ENCODE measurements at places on chromosomes 3 and 15. TPM values are rescaled to one million over a fixed set of nuclear protein-coding genes. Genes with fewer than 3 reads are reported as not detected.
A peak's percentile ranks its signal among the peaks of the same experiment; 100 is the strongest.

DNA sequence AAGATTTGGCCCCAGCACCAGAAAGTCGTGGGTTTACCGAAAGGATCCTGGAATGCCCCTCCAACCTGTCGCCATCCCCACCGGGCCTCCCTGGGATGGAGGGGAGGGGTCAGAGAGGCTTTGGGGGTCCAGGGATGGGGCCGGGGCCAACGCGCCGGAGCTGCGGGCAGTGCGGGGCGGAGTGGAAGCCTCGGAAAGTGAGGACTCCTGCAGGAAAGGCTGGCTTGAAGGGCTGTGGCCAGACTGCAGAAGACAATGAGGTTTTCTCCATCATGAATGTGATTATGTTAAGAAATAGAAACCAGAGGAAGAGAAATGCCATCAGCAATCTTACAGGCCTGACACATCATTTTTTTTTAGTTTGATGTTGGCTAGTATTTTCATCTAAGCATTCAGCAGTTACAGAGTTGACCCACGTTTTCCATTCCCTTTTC is 738 bp downstream of the YEATS2 start:
- peak; percentile 16 for DNase-seq

GRCh38 chr3:27859821-27860220 is 137.7 kb upstream of the EOMES start:
- DNase-seq: no peak

- no peak for DNase-seq
Observed at GRCh38 chr15:70059476-70060213, 38.1 kb downstream of the TLE3 start.

GRCh38 chr3:82736696-82737277 is 975.3 kb upstream of the GBE1 start:
- no peak for DNase-seq

DNA sequence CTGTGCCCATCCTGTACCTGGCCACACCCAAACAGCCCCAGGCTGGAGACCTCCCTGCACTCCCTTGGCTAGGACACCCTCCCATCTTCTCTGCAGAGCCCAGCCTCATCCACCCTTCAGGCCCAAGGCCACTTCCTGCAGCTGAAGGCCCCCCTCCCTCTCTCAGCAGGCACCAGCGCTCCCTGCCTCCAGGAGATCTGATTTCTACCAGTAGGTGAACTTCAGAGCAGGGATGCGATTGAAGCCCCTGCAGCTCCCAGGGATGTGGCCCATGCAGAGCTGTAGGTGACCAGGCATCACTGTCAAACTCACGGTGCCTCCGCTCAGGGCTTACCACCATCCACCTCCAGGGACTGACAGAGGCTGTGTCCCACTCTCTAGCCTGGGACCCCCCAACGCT is 96.3 kb downstream of the NUP210 start:
- no peak for DNase-seq

CLDN11 gene
- total RNA-seq: 21.1 TPM

- no peak for DNase-seq
Observed at GRCh38 chr15:68650901-68651709, 72.3 kb downstream of the CORO2B start.

RFC4 gene
- 74.0 TPM for total RNA-seq

- no peak for DNase-seq
Observed at GRCh38 chr3:22399566-22399965, 648.6 kb upstream of the ZNF385D start.

DNA sequence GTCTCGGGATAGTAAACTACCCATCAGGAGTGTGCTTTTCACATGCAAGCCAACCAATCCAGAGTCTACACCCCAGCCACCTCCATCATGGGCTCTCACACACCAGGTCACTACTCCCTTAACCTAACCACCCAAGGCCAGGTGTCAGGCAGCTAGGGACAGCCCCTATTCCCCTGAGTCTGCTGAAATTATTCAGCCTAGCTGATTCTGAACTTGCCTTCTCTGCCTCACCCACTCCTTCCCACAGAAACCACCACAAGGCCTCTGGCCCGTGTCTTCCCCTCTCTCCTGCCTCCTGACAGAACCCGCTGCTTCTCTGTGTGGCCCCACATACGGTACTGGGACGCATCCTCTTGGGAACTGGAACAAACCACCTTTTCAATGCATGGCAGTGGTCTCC is 82.1 kb downstream of the PCSK6 start:
- DNase-seq: no peak

DNA sequence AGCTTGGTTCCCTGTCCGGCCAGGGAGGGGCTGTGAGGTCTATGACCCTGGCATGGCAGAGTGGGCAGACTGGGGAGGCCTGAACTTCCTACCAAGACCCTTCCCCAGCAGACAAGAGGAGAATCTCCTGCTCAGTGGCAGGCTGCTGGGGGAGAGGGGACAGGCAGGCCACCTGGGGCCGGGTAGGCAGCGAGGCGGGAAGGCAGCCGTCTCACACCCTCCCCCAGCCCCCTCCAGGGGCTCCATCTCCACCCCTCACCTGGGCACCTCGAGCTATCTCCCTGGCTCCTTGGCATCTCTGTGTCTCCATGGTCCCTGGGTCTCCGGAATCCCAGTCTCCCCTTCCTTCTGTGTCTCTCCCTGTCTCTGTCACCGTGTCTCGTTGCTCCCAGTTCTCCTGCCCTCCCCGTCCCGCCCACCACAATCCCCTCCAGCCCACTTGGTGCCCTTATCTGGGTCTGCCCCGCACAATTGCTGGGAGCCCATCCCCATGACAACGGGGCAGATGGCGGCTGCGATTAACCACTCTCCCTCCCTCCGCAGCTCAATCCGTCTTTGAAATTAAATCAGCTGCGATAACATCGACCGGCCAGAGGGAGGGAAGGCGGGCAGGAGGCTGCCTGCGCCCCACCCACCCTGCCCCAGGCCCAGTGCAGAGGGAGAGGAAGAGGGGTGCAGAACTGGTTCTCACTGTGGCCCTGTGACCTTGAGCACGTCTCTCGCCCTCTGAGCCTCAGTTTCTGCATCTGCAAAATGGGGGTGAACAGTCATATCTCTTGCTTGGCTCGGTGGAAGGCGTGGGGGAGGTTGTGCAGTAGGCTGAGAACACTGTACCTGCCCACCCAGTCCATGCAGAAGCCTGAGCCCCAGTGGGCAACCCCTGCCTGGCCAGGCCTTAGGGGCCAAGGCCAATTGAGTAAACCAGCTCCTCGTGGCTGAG is 9.6 kb downstream of the DNAJB8 start:
- no peak for DNase-seq

DNA sequence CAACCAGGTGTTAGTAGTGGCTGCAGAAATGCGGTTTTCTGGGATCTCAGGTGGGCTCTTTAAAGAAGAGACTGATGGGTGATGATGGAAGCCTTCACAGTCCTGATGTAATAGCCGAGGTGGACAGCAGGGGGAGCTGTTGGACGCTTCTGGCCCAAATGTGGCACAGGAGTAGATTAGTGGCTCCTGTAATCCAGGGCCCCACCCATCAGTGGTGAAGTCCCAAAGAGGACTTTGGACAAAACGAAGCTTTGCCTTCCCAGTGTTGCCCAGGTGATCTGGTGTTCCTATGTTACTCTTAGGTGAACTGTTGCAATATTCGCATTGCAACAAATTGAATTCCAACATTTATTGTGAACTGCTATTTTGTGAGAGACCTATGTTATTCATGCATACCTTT is 31.8 kb upstream of the MYZAP start:
- DNase-seq: peak; percentile 23

GRCh38 chr3:52090933-52091468 is 34.6 kb upstream of the DUSP7 start:
- DNase-seq: no peak

- DNase-seq: no peak
Observed at GRCh38 chr3:105933871-105934270, 65.1 kb upstream of the CBLB start.

CHRM5 gene
- not detected for total RNA-seq

Data from Caki2 (cell line).